ENCODE measurements at places on chromosomes 7 and 10.

- DNase-seq: no peak
These were observed 31.8 kb downstream of the GPRIN2 start for GRCh38 chr10:46524472-46525176.

GRCh38 chr7:69776611-69777010 is 178.3 kb downstream of the AUTS2 start:
- DNase-seq: no peak

DNA sequence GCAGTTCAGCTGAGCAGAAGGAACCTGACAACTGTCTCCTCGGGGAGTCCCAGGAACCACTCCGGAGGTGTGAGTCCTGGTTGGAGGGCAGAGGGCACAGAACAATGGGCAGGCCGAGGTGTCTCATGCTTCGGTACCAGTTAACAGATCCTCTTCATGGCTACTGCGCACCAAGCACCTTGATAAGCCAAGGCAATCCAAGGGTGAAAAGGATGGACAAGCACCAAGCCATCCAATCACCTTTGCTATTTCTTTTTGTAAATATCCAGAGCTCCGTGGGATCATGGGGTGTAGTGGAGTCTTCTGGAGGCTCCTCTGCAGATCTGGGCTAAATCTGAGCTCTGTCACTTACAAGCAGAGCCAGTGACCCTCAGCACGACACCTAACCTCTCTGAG is 233.5 kb downstream of the WDR11 start:
- DNase-seq: no peak

DNA sequence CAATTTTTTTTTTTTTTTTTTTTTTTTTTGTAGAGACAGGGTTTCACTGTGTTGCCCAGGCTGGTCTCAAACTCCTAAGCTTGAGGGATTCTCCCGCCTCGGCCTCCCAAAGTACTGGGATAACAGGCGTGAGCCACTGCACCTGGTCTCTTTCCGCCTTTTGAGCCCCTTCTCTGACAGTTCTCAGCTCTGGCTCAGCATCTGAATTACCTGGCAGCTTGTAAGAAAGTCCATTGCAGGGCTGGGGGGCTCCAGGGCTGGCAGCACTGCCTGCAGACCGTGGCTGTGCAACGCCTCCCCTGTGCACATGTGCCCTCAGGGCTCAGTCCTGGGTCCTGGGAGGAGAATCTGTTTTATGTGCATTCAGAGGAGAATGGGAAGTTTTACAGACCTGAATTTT is 37.6 kb downstream of the VWA2 start:
- DNase-seq: no peak

GRCh38 chr10:123906296-123906695 is 14.7 kb upstream of the CPXM2 start:
- no peak for DNase-seq

DNA sequence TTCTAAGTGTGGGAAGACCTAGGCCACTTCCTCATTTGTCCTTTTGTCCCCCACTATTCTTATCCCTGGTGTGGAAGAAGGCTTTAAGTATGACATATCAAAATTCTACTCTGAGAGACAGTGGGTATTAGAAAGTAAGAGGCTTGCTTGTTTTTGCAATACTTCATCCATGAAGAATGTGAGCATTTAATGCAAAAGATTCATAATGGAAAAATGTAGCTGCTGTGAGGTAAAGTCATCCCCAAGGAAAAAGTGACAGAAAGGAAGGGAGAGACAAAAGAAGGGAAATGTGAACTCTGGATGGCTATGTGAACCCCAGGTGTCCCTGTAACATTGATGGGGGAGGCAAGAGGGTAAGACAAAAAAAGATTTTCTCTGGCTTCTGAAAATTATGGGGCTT is 607.5 kb downstream of the SORCS1 start:
- no peak for DNase-seq

DNA sequence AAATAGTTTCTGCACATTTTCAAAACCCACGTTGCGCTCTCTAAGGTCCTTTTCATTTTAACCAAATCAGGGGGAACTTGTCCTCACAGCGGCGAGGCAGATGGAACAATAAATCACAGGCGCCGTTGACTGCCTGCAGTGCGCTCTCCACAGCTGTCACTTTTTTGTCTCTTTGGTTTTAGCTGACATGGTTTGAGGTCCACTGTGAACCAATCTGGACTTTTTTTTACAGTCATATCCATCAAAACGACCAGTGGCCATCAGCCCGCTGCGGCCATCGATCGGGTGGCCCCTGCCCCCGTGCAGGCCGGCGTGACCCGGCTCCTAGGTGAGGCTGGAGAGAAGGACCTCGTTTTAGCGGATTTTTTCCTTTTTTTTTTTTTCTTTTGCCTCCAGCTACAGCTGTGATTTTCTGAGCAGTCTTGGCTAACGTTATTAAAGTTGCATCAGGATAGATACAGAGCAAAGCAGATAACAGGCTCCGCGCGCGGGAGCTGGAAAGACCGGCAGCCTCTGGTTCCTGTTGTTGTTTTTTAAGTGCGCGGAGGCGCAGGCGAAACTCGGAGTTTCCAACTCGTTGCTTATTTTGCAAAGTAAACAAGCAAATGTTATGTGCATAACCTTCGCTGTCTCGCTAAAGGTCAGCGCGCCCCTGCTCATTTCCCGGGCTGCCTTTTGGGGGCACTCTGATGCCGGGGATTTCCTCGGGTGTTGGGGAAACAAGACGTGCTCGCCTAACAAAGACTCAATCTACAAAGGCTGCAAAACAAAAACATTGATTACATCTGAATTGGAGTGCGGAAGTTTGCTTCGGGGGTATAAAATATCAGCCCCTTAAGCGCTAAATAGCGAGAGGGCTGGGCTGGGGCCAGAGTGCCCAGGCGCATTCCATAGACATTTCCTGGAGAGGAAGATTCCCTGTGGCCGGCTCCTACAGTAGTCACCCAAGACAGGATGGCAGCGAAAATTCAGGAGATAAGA is 414.8 kb upstream of the MKI67 start:
- DNase-seq: no peak

GRCh38 chr10:131452926-131453720 is 141.6 kb upstream of the TCERG1L start:
- no peak for DNase-seq

DNA sequence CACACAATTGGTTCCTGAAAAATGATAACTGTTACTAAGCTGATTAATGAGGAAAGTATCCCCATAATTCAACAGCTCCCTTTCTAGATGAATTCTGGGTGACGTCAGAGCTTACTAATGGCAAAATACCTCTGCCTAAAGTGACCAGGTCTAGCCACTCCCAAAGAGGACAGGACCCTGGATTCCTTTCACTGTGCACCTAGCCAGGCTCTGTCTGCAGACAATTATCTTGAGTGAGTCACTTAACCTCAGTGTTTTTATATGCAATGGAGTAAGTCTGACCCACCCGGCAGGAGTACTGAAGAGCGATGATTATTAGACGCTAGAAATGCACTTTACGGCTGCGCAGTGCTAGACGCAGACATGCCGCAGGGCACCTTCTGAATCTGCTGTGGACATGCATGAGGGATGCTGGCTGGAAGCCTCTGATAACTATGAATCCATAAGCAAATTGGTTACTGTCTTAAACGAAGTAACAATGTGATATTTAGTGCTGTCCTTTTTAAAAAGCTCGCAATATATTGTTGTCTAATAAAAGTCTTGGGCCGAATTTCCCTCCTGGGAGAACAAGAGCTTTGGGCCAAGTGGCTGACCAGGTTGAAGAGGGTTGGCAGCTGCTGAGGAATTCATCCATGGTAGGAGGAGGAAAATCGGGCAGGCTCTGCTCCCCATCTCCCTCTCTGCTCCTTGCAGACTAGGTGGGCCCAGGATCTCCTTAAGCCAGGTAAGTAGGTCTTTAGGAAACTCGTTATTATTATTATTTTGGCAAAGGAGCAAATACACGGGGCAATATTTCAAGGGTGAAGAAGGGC is 4.6 kb upstream of the INPP5A start:
- no peak for DNase-seq

GRCh38 chr10:13990946-13991345 is 339.8 kb downstream of the FRMD4A start:
- DNase-seq: no peak
